ENCODE measurements at places on chromosomes 12 and 14.

- no peak for DNase-seq
These were observed 6.6 kb upstream of the NPFF start for GRCh38 chr12:53513712-53514410.

- DNase-seq, result no peak
These were observed 88.1 kb upstream of the PTPRR start for GRCh38 chr12:71008616-71009015.

DNA sequence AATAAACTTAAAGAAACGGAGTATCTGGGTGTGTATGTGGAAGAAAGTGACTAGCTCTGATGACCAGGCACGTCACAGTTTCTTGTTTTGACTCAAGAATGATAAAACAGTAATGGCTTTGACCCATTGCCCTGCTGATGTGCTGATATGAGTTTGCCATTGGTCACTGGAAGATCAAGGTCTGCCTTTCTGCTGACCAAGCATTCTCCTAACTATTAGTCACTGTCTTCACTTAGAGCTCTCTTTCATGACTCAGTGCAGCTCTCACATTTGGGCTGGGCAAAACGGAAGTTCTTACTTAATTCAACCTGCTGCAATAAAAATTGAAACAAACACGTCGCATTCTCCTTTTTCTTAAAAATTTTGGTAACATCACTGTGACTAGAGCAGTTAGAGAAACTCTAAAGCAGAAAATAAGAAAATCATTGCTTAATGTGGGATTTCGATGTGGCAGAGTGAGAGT is 366.7 kb downstream of the BTG1 start:
- peak; percentile 29 for DNase-seq

- no peak for DNase-seq
These were observed 272.4 kb upstream of the NPAS3 start for GRCh38 chr14:32666308-32666707.
